ENCODE measurements at places on chromosomes 7 and 10.
A peak's percentile ranks its signal among the peaks of the same experiment; 100 is the strongest.

- no peak for DNase-seq
Observed at GRCh38 chr7:33719059-33719581, 186.2 kb upstream of the BMPER start.

DNA sequence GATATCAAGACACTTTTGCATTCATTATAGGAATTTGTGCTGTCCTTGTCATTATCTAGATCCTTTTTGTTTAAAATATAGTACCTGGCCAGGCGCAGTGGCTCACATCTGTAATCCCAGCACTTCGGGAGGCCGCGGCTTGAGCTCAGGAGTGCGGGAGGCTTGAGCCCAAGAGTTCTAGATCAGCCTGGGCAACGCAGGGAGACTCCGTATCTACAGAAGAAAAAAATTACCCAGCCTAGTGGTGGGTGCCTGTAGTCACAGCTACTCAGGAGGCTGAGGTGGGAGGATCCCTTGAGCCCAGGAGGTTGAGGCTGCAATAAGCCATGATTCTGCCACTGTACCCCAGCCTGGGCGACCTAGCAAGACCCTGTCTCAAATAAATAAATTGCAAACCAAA is 621 bp upstream of the MORN4 start:
- DNase-seq: no peak

DNA sequence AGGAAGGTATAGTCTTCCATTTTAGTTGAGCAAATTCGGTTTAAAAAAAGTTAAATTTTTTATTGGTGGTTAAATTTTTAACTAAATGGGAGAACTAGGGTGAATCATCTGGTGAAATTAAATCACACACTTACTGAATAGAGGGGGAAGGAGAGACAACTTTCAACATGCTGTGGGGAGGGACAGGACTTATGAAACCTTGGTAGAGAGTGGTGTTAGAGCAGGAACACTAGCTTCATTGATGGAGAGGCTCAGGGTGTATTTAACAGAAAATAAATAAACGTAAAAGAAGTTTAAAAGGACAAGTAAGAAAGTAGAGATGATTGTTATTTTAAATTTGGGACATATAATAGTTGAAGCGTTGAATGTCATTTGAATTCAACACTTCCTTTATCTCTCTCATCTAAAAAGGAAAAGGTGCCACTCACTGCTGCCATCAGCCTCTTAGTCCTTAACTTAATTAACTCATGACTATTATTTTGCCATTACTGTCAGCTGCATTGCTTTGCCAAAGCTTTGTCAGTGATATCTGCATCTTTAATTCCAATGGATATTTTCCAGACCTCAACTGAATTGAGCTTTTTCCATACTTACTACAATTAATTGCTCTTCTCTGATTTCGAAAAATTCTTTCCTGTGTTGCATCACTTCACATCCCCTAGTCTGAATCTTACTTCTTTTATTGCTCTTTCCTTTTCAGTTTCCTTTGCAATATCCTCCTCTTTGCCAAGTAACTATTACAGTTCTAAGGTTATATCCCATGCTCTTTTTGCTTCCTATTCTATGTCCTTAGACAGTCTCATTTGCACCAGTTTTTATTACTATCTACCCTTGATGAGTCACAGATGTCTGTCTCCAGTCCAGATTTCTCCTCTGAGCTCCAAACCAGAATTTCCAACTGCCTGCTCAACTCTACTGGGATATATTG is 71.7 kb downstream of the GNAT3 start:
- no peak for DNase-seq

DNA sequence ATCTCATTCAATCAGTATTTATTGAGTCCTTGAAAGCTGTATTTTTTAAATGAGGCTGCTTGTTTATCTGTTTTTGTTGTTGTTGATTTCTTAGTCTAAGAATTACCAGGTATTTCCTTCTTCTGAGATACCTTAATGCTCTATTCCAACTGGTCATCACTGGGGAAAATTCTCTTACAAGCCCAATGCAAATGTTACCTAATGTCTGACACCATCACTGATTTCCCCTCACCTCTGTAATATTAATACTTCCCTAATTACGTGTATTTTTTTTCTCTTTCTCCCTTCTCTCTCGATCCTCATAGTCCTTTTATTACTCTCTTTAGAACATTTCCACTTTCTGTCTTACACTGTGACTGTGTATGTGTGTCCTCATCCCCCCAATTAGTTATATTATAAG is 13.9 kb downstream of the HDAC9 start:
- DNase-seq: no peak

GRCh38 chr7:100914208-100914878 is 18.7 kb upstream of the ACHE start:
- no peak for DNase-seq

GRCh38 chr10:17607603-17608332 is 9.4 kb downstream of the HACD1 start:
- DNase-seq: no peak

DNA sequence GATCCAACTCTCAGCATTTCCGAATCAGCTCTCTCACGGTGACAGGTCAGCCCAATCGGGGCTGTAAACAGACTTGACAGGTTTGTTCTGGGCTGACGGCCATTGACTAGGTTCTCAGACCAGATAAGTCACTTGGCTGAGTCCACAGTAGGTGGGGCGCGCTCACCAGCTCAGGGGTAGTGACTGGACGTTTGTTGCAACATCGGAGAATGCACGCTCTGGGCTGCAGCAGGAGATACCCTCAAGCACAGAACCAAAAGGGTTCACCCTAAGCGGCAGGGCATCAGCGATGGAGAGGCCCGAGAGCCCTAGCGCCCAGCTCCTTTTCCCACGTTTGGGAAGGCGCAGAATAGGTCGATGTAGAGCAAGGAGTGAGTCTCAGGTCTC is 1.8 kb downstream of the KLLN start:
- DNase-seq: peak; percentile 14

GRCh38 chr7:24108906-24109376 is 175.0 kb upstream of the NPY start:
- no peak for DNase-seq

DNA sequence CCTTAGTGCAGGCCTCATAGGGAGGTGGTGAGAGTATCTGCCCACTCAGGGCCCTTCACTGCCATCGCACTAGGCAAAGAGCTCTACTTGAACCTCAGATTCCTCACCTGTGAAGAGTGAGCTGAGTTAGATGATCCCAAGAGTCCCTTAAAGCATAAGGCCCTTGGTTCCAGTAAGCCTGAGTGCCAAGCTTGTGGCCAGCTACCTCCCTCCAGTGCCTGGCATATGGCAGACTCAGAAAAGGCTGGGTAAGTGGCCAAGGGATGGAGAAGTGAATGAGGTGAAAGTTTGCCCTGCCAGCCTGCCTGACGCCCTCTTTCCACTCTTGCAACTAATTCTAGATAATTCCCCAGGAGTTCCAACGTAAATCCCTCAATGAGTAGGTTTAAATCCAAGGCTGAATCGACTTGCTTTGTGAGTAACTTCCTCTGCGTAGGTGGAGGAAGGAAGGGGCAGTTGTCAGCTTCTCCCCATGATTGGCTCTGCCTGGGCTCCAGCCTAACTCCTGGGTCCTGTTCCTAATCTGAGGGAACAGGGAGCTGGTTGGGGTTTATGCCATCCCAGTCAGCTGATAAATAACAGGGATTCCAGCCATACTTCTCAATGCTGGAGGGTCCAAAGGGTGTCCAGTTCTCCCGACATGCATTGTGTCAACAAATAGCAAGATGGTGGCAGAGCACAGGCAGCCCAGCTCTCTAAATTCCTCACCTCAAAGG is 14.2 kb downstream of the DUSP5 start:
- no peak for DNase-seq

DNA sequence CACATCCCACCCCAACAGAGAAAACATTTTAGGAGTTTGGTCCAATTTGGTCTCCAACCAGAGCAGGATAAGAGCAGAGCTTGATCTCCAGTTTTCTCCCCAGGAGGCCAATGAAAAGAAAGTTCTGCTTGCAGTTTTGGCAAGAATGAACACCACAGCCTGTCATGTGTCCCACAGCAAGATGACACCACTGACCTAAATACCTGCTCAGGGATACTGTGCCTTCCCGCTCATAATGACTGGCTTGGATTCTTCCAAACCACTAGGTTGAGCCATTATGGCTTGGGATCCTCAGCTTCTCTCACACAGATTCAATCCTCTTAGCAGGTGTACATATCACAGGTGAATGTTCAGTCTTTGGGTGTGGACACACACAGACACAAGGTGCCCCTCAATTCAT is 53.3 kb downstream of the C10orf90 start:
- DNase-seq: no peak

DNA sequence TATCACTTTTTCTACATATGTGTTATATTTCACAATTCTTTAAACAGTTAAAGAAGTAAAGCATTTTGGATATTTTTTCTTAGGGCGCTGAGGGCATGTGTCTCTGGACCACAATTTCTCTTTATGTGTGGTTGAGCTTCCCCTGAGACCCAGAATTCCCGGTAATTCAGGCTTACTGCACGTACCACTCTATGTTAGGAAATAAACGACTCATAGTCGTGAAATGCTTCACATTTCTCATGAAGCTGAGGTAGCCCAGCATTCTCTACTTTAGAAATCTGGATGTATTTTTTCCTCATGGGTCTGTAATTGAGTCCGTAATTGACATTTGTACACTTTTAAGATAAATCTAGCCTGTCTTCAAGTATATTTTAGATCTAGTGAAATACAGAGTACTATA is 170.6 kb downstream of the FZD1 start:
- DNase-seq: no peak

GRCh38 chr10:66673071-66673470 is 252.8 kb upstream of the LRRTM3 start:
- no peak for DNase-seq

- DNase-seq: no peak
Observed at GRCh38 chr10:62692085-62692484, 112.4 kb upstream of the ADO start.

- no peak for DNase-seq
Observed at GRCh38 chr7:138070908-138071307, 5.4 kb upstream of the AKR1D1 start.

DNA sequence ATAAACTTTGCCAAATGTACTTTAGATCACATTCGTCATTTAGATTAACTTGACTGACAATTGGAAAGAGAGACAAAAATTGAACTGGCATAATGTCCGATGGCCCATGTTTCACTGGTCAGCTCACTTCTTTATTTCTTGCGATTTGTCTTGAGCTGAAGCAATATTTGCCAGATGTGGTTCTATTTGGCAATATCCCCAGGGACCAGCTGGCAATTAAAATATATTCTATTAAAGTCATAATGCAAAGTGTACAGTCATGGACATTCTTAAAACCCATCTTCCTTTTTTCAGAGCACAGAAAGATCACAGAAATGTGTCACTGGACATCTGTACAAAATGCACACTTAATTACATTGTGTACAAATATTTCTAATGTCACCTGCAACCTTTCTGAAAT is 26.3 kb downstream of the NEBL start:
- DNase-seq: no peak

DNA sequence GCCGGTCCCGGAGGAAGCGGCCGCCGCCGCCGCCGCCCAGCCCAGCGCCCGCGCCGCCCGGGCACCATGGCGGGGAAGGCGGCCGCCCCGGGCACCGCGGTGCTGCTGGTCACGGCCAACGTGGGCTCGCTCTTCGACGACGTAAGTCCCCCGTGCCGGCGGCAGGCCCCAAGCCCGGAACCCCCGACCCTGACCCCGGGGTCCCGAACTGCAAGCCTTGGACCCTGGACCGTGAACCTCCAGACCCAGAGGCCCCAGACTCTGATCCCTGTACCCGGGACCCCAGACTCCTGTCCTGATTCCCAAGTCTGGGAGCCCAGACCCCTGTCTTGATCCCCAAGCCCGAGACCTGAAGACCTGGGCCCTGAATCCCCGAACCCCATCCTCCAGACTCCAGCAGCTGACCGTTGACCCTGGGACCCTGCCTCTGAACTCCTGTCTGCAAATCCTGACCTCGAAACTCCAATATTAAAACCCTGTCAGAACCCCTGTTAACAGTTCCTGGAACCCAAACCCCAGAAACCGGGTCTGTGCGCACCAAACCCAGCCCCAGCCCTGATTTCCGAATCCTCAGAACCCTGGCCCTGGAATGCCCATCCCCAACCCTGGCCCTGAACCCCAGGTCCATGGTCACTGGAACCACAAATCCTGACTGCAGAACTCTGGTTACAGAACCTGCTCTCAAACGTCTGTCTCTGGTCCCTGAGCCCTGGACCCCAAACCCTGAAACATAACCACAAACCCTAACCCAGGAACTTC is 623 bp downstream of the INPP5A start:
- DNase-seq: no peak

DNA sequence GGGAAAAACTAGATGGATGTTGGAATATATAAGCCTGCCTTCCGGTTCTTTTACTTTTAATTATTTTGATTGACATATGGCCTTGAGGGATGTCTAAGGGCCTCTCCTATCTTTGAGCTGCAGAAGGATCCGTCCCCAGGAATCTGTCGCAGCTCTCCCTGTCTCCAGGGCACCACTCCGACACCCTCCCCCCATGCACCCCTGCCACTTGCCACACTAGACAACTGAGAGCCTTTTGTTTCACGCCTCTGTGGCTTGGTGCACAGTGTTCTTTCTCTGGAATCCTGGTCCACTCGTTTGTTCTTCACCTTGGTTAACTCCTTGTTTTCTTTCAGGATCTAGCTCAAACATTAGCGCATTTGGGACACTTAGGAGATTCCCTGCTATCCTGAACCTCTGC is 124.1 kb upstream of the EFCAB10 start:
- peak; percentile 70 for DNase-seq

DNA sequence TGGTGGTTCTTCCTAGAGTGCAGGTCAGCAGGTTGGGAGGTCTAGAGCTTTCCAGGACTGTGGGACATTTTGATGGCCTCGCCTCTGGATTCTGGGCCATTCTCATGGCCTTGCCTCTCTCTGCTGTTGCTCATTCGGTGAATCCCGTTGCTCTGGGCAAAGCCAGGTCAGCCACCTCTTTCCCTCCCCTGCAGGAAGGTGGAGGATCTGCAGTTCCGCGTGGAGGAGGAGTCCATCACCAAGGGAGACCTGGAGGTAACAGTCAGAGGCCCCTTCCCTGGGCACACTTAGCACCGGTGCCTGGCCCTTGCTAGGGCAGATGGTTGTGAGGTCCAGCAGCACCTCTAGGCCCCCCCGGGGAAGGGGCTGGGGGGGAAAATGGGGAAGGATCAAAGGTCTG is 74.9 kb downstream of the CLIP2 start:
- no peak for DNase-seq

DNA sequence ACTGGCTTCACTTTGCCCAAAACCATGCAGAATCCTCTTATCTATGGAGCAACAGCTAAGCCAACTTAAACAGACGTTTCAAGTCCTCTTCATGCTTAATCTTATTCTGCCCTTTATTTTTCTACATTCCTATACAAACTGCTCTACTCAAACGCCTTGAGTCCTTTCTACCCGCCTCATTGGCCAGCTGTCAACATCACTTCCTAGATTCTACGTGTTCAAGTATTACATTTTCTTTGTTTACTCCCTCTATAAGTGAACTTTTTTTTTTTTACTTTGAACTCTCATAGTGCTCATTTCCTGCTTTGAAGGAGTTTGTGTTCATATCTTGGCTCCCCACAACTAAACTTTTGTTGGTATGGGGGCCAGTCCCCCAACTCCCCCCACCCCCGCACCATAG is 28.9 kb upstream of the SLC26A5 start:
- DNase-seq: no peak

GRCh38 chr7:88309819-88310218 is 3.1 kb upstream of the STEAP4 start:
- DNase-seq: no peak
